ENCODE measurements at places on chromosomes 4 and X.

GRCh38 chr4:100754751-100755150 lies 236.9 kb upstream of the EMCN start:
- DNase-seq = no peak

GRCh38 chr4:112302320-112303274 lies 5.4 kb downstream of the ALPK1 start:
- no peak for DNase-seq

DNA sequence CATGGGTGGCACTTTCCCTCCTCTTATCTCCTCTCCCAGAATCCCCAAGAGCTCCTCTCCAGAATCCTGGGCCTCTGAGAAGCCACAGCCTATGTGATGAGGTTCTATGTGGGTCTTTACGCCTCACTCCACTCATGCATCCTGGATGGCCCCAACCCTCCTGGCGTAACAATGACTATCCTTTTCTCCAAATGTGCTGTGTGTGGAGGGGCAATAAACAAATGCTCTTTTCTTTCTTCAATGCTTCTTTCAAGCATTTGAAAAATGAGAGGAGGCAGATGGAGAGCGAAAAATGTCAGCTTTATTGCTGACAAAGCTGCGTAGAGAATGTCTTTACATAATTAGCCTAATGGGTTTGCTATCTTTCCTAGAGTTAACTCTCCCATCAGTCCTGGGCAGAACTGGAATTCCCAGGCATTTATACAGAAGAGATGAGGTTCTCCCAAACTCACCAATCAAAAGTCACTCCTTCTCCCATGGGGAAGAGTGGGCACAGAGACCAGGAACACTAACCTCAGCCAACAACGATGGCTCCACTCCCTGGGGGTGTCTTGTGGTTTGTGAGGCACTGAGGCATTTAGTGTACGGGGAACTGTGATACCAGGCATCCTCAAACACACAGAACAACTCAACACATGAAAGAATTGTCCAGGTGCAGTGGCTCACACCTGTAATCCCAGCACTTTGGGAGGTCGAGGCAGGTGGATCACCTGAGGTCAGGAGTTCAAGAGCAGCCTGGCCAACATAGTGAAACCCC lies 118.9 kb upstream of the SLC34A2 start:
- no peak for DNase-seq

DNA sequence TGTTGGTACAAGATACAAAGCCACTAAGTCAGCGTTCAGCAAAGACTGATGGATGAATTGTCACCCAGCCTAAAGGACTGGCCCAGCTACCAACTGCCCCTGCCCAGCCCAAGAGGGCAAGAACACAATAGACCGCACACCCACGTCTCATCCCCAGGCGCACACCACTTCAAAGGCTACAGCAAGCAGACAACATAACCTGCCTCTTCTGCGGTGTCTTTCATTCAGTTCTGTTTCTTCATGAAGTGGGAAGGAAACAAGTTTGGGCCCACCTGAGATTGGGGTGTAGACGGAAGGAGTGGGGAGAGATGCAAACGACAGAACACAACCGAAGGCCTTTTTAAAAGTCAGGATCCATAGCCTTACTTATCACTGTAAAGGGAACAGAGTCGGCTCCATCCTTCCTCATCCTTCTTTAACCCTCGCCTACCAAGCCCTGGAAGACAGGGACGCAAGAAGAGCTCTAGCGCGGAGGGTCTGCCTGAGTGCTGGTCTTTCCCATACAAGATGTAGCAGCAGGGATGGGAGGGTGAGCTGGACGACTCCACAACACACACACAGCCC lies 691 bp downstream of the SCARB2 start:
- DNase-seq = no peak

- DNase-seq = no peak
Measured at GRCh38 chr4:34733185-34733941, 1511.0 kb downstream of the ARAP2 start.

DNA sequence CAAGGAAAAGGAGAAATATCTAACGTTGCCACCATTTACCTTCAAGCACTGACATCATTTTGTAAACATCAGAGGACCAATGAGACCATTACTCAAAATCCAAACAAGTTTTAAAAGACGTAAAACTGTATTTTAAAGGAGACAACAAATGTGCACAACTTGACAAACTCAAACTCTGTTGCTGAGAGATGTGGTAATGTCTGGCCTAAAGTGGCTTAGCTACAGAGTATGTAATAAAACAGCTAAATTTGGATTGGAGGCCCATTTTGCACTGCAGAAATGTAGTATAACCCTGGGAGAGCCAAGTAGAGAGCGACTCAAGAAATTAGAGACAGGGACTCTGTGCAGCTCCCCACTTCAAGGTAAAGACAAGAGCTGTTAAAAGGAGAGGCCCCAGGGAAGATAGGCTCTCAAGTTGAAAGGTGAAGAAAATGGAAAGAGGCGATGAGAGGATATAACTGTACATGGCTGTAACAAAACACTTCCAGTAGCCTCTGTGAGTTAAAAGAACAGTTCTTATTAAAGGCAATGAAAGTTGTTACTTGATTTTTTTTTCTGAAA lies 20.3 kb downstream of the UNC5C start:
- no peak for DNase-seq

- no peak for DNase-seq
Measured at GRCh38 chr4:34253239-34253638, 1991.1 kb downstream of the ARAP2 start.

DNA sequence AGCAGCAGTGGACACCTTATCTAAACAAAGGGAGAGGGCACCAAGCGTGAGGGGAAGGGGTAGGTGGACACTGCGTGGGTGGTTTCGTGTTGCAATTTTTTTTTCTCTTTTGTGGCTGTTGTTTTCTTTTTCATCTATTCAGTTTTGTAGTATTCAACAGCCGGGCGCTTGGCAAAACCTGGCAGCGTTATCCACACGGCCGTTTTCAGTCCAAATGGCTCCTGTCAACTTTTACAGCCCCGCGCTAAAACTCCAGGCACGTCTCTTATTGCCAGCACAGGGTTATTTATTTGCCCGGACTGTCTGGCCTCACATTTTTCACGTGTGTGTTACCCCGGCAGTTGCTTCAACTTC lies 192.2 kb downstream of the BCOR start:
- DNase-seq = no peak

DNA sequence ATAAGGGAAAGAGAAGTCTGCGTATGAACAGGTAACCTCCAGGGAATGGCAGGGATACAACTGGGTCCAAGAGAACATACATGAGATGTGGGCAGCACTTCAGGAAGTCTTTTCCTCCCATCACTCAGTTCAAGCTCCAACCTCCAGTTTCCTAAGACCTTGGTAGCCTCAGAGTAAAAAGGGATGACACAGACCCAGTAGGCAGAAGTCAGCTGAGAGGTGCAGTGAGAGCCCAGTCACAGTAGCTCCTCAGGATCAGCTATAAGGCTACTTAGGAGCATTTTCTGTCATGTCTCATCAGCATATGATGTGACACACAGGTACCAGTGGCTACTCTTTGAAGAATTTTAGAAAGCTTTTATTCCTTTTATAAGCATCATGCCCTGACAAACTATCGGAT lies 12.5 kb upstream of the STS start:
- no peak for DNase-seq

GRCh38 chr4:158930639-158930972 lies 161.8 kb downstream of the FNIP2 start:
- no peak for DNase-seq

GRCh38 chr4:114636192-114636935 lies 37.8 kb downstream of the UGT8 start:
- no peak for DNase-seq

GRCh38 chr4:38140643-38141203 lies 180.5 kb downstream of the PTTG2 start:
- DNase-seq = no peak

GRCh38 chrX:130171446-130172126 lies at the start of gene RAB33A:
Gene RAB33A, plus strand, starts transcription at chrX:130171962. Its CDS starts 101 bp downstream, at chrX:130172063.
- DNase-seq = no peak

DNA sequence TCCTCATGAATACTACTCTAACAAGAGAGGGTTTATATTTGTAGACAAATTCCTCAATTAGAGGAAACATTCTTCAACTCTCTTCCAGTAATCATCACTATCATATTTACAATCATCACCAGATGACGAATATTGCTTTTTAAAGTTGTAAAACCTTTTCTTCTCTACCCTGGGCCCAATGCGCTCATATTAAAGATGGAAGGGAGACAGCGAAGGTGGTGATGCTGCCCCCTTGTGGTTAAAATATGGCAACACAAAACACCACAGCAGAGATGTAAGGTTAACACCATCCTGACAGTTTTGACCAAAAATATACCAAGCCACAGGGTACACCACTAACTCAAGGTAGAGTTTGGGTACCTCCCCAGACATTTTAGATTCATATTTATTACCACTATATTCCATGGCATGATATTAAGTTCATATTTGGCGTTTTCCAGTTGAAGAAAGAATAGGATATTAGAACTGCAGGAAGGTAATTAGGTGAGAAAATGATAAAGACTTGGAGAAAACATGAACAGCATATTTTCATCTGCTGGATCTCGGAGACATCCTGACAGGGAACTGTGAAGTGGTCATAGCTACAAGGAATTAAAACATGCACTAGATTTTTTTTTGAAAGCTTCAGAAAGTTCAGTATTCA lies 72.8 kb downstream of the SLC9A7 start:
- no peak for DNase-seq

- no peak for DNase-seq
Measured at GRCh38 chr4:175339100-175339707, 421.0 kb downstream of the ADAM29 start.

- DNase-seq = no peak
Measured at GRCh38 chrX:11254417-11255109, 38.6 kb upstream of the AMELX start.

GRCh38 chr4:144646523-144647094 lies 653 bp downstream of the HHIP start:
- DNase-seq = no peak

Measured in GM18507 (cell line).